Left lobe of liver (tissue), 2 donors: ENCODE measurements at places on chromosomes 2 and 18. TPM values are rescaled to one million over a fixed set of nuclear protein-coding genes. Genes with fewer than 3 reads are reported as not detected.
A peak's percentile ranks its signal among the peaks of the same experiment; 100 is the strongest.

DNA sequence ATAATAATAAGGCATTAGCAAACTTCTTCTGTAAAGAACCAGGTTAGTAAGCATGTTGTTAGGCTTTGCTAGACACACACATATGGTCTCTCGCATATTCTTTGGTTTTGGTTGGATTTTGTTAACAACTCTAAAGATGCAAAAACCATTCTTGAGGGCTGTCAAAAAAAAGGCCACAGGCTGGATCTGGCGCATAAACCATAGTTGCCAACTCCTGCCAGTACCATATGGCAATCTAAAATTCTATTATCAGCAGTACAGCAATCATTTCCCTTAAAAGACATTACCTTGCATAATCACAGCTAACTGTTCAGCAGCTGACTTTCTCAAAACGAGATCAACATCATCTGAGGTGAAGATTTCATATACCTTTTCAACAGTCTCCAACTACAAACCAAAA, 63.5 kb downstream of the RTTN start:
- DNase-seq, result no peak

DTNA gene
- 1.6 TPM for total RNA-seq

DNA sequence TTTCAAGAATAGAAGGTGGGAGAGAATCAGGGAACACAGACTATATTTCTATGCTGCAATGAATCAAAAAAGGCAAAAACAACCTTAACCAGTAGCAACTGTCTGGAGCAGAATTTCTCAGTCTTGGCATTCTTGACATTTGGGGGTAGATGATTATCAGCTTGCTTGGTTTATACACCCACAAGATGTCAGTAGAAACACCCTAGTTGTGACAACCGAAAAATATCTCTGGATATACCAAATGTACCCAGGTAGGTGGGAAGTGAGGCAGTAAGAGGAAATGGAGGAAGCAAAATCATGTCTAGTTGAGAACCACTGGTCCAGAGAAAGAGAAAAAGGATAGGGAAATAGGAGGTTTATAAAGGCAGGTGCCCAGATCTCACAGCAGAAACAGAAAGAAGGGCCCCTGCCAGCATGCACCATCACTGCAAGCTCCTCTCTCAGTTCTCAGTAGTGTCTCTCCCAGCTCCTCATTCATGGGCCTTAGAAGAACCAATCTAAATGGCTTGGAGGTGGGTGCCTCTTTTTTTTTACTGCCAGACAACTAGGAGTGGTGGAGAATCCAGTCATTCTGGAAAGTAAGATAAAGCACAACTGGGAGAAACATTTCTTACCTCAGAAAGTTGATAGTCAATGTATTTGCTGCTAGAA, 50.4 kb downstream of the MBD2 start:
- DNase-seq, result no peak

DNA sequence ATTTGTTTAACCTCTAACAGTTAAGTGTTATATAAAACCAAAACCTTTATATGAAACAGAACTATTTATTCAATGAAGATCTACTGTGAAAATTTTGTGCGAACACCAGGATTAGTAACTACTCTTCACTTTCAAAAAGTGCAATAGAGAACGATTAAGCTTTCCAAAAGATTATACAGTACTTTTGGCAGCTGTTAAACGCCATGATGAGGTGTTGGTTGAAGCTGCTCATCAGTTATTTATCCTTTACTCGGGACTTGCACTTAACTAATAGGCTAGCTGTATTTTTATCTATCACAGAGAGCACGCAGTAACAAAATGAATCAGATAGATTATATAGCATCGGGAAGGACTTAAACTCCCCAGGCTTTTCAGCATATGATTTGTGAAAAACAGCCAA, 113.6 kb downstream of the GCA start:
- DNase-seq, result no peak

HOXD13 gene
- total RNA-seq, result not detected

MAL gene
- total RNA-seq, result 0.28 TPM

GRCh38 chr2:241987726-241988125, 118.2 kb downstream of the RTP5 start:
- DNase-seq, result peak; percentile 37

DNA sequence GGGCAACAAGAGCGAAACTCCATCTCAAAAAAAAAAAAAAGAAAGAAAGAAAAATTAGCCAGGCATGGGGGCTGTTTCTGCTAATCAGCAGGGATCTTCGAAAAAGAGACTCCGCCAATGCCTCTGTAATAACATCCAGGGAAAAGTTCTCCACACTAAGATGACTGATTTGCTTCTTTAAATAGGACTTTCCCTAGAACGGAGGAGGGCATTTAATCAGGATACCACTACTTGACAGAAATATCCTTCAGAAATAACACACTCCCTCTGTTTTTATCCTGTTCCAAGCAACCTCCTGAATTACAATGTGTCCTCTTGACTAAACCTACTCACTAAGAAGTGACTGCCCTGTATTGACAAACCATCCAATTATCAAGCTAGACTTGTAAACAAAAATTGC, 21.7 kb downstream of the REV1 start:
- DNase-seq, result no peak

DNA sequence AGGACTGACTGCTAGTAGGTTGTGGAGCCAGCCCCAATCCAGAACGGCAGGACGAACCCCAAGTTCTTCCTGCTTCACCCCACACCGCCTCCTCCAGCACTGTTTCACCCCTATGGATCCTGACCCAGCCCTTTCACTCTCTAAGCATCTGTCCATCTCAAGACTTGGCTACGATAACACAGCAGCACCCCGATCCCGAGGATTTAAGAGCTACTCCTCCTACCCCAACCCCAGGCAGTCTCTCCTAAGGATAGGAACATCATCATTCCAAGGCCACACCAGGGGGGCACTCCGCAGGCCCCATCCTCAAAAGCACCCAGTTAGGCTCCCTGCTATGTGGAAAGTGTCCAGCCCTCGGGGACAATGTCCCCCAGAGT, 645 bp downstream of the KCTD18 start:
- no peak for DNase-seq
